ENCODE measurements at places on chromosomes 3 and 15.

GRCh38 chr15:67024998-67025368, 40.4 kb upstream of the SMAD3 start:
- DNase-seq: no peak

DNA sequence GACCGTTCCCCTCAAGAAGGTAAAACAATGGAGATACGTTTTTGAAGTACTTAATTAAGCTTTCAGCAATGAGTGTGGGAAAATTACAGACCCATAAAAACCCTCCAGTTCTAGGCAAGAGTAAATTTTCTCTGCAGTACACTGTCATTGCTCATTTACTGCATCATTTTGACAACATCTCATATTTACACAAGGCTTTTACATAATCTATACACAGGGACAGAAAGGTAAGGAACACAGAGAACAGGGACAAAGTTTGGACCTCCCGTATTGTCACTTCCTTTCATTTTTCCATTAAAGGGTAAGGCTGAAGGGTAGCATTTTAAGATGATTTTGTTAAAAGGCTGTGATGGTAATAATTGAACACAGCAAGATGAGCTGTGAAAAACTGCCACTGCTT, 7.4 kb upstream of the HGD start:
- DNase-seq: no peak

- no peak for DNase-seq
Observed at GRCh38 chr3:135218304-135218703, 423.2 kb downstream of the EPHB1 start.

DNA sequence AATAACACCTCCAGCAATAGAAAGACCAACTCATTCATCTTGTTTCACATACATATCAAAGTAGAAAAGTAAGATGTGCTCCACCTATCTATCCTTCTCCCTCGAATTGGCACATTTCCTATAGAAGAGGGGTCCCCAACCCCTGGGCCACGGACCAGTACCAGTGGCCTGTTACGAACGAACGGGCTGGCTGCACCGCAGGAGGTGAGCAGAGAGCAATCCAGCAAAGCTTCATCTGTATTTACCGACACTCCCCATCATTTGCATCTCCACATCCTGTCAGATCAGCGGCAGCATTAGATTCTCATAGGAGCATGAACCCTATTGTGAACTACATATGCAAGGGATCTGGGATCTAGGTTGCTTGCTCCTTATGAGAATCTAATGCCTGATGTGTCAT, 95.0 kb upstream of the CGNL1 start:
- DNase-seq: no peak

- DNase-seq: no peak
Observed at GRCh38 chr3:43647331-43648166, 25.7 kb upstream of the ANO10 start.

- DNase-seq: no peak
Observed at GRCh38 chr15:54322341-54322740, 344.1 kb downstream of the UNC13C start.

GRCh38 chr15:44308415-44308814, 19.9 kb downstream of the GOLM2 start:
- no peak for DNase-seq

DNA sequence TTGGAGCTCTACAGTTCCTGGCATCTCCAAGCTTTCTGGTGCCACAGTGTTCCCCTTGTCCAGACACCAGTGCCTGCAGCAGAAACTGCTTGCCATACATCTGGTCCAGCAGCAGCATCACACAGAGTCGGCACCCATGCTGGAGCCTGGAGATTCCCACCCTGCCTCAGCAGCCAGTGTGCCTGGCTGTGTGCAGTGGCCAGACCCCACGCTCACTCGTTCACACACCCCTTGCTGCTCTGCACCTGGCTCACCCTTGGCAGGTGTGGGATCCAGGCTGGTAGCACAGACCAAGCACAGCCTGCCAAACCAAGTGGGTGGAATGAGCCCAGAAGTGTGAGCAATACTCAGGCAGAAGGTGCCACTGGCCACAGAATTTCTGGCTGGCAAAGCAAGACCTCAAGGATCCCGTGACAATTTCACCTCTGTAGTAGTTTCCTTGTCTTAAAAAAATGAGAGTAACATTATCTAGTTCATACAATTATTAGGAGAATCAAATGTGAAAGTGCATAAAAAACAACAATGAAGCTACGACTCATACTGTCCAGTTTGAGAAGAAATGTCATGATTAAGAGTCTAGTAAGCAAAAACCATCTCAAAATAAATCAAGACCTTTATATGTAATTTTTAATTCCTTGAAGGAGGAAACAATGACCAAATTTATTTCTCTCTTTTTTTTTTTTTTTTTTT, 22.9 kb upstream of the ZBED2 start:
- DNase-seq: no peak

DNA sequence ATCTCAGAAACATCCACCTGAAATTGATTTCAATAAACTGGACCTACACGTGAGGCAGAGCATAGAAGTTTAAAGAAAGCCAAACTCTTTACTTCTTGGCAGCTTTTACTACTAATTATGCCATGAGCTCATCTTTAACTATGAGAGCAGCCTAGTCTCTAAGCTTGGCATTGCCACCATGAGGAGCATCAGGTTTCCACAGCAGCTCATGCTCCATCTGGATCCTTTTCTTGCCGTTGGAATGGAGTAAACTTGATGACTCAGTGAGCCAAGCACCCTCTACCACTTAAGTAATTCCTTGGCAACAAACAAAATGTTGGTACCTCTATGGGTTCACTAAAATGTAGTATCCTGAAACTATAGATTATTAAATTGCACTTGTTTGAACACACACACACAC, 583.2 kb downstream of the EPHA3 start:
- no peak for DNase-seq

GRCh38 chr3:61439122-61439458, 122.3 kb upstream of the PTPRG start:
- DNase-seq: no peak

DNA sequence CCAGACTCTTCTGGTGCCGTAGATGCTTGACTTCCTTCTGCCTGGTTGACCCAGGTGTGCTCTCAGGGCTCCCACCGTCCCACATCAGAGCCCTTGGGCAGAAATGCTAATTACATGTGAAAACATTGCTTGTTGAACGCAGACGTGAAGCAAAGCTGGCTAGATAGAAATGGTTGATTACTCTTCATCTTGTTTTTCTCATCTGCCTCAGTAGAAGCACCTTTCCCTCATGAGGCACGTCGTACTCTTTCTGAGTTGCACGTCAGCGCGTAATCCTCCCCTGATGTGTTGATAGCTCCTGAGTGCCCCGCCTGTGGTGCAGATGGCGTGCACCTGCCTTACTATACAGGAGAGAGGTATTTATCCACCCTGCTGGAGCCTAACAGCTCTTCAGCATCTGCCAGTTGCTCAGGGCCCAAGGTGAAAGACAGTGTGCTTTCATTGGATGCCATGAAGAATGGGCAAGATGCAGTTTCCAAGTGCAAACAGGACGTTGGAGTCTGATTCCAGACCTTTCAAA, 18.1 kb downstream of the MAP6D1 start:
- peak; percentile 69 for DNase-seq
